ENCODE measurements at places on chromosomes 7 and 10.
A peak's percentile ranks its signal among the peaks of the same experiment; 100 is the strongest.

DNA sequence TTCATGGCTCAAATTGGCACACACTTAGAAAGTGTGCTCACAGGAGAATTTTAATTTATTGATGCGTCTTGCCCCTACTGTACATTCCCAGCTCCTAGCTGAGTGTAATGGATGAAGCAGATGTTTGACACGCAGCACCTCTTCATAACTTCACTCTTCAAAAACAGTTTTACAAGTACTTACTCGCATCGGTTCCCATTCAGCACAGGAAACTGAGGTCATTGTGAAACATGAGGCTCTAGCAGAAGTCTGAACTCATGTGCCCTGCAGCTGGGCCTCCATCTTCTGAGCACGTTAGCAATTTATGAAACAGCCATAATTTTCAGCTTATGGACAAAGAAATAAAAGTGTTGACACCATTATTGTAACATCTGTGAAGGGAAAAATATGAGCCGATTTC, 558.9 kb upstream of the MGMT start:
- peak; percentile 37 for DNase-seq

GRCh38 chr7:66105263-66105748, 9.3 kb upstream of the CRCP start:
- no peak for DNase-seq

- no peak for DNase-seq
Measured at GRCh38 chr10:129897871-129898626, 66.0 kb downstream of the EBF3 start.

DNA sequence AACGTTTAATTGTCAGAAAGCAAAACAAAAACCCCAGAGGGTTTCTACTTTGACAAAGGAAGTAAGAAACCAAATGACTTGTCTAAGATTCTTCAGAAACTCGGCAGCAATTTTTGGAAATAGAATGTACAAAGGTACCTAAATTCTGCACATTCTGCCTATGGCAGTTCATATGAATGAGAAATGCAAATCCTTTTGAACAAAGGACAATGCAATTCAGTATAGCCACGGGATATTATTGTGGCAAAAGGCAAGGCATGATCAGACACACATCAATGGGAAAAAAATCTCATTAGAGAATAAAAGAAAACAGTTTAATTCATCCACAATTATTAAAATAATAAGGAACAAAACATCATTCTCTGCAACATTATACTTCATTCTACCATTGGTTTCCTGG, 93.4 kb downstream of the SEMA3C start:
- no peak for DNase-seq

DNA sequence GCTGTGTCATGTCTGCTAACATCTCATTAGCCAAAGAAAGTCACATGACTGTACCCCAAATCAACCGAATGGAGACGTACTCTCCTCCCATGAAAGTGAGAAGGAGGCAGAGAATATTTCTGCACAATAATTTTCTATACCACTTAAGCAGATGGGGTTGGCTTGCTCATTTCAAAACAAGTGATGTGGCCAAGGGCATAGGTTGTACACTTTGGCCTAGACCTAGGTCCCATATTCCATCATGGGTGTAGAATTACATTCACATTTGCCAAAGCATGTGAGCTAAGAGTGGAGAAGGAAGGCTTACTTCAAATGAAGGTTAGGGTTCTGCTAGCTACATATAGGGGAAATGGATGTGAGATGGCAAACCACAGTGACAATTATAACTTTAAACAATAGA, 83.0 kb downstream of the ZNF365 start:
- DNase-seq, result no peak

Measured in head of caudate nucleus (tissue), 42 donors.